ENCODE measurements at places on chromosomes 7 and 10.

GRCh38 chr7:150476285-150476684 lies 25.9 kb downstream of the GIMAP8 start:
- no peak for DNase-seq

DNA sequence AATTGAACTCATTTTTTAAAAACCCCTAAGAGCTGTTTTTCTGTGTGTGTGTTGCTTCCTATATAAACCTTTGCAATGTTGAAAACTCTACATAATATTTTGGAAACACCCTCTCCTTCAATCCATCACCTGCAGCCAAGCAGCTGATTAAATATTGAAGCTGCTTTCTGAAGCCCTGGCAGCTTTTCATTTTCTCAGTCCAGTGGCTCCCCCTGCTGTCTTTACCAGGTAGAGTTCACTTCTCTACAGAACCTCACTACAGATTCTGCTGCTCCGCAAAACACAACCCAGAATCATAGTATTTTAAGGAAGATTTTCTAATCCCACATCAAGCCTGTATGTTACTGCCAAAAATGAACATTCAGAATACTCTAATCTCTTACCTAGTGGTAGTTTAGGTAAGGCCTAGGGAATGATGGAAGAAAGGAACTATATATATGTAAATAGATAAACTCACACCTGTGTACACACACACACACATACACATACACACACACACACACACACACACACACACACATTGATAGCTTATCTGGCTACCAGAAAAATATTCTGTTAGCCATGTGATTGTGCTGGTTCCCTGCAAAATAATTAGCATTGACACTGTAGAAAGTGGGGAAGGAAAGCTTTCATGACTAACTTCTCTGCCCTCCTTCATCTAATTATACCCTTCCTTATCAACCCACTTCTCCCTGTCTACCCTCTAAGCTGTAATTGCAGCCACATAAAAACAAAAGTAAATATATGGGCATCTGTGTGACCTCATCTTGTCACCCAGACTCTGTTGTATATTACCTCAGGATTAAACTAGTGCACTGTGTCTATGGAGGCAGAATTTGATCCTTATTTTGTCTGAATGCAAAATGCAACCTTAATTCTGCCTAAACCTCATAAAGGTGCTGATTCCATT lies 229.5 kb upstream of the FZD1 start:
- no peak for DNase-seq

DNA sequence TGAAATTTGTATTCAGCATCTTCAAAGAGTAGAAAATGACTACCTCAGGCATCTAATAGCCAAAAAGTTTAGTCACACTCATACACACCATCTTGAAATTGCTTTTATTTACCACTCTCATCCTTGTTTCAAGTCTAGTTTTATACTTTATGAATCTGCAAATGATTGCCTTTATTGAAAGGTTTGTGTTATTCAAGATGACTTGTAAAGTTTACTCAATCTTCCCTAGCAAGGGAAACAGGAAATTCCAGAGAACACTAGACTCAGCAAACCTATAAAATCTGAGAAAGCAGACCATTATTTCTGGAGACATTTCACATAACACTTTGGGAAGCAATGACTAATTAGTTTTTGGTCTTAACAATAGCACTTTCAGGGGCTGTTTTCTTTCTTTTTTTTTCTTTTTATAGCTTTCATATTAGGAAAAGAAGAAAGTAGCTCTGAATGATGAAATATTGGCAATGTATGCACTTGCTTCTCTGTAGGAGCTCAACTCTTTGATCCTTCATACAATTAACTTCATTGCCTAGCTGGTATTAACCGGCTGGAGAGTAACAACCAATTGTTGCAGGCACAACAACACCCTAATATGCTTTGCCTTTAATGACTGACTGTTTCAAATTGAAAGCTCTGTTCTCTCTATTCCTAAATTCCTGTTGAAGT lies 68.9 kb upstream of the HDAC9 start:
- no peak for DNase-seq

GRCh38 chr7:98395481-98395880 lies 5.4 kb downstream of the BAIAP2L1 start:
- no peak for DNase-seq

DNA sequence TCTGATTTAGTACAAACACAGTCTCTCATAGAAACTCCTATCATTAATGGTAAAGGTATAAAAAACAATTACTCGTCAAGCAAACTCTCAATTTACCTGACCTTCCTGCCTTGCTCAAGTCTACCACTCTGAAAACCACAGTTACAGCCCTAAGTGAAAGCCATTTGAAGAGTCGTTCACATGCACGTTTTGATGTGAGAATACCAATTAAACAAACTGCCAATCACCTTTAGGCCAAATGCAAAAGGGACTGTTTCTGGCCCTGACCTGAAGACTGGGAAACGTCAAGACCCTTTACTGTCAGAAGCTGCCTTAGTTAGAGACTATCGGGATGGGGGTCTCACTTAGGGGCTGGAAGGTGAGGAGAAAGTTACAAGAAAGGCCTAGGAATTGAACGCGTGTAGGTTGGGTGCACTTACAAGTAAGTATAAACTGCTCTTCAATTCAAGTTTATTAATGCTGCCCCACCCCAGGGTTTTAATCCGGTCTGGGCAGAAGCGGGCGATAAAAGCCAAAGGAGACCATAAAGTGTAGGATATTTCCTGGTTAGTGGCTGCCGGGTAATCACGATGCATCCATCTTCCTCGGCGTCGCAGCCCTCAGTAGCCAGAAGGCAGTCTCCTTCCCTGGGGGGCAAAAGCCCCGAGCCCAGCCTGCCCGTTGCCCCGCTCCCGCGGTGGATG lies 935 bp downstream of the TM9SF3 start:
- no peak for DNase-seq

DNA sequence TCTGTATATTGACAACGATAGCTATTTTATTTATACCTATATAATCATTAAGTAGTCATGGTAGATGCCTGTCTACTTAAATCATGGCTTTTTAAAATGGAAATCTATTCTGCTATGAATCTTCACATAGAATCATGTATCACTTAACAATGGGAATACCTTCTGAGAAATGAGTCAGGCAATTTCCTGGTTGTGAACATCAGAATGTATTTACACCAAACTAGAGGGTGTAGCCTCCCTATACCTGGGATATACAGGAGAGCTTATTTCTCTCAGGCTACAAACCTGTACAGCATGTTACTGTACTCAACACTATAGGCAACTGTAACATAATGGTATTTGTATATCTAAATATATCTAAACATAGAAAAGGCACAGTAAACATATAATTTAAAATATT lies 502.3 kb downstream of the ZWINT start:
- no peak for DNase-seq

DNA sequence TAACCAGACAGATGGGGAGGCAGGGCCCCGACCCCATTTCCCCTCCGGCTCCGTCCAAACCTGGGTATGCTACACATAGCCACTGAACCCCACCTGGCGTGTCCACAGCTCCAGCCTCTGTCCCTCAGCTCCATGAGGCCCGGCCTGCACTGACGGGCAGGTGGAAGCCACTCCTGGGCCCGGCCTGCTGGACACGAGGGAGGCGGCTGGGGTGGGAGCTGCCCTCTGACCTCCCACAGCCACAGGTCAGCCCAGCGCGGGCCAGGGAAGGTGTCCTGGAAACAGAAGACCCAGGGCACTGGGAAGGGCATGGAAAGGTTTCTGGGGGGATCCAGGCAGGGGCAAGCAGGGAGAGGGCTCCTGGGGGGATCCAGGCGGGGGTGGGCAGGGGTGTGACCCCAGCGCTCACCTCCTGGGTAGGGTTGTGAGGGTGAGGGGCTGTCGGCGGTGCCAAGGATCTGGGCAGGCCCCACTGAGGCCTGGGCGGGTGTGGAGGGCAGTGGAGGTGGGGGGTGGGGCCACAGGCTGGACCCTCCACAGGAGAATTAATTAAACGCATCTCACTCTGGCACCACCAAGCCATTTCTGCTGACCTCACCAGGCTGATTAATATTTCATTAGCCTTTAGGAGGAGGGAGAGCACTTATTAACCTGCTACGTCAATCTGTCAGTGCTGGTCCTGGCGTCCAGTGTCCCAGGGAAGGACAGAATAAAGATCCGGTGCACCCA lies 108.9 kb downstream of the UNCX start:
- no peak for DNase-seq

GRCh38 chr7:154750353-154750801 lies 252.5 kb downstream of the PAXIP1 start:
- DNase-seq: no peak

GRCh38 chr10:97532935-97533671 lies 34.4 kb downstream of the UBTD1 start:
- no peak for DNase-seq

DNA sequence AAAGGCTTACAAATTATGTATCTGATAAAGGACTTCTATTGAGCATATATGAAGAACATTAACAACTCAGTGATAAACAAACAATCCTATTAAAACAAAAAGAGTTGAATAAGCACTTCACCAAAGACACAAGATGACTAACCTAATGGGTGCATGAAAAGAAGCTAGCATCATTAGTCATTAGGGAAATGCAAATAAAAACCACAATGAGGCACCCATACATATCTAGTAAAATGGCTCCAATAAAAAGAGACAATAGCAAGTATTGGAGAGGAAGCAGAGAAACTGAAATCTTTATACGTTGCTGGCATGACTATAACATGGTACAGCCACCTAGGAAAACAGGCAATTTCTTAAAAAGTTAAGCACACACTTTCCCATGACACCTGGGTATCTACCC lies 77.6 kb upstream of the ZMIZ1 start:
- no peak for DNase-seq

DNA sequence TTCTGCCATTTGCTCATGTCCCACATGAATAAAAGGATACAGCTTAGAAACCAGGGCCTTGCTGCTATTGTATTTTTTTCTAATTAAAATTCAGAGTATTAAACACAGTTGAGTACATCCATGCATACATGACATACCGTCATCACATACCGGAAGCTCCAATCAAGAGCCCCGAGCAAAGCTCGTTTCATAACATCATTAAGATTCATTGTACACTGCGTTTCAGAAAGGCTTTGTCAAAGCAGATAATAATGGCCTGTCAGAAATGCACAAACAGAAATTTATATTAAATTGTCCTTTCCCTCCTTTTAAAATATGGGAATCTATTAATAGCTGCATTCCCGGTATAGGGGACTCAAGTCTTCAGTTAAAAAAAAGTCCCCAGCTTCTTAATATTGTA lies 103.4 kb downstream of the PRTFDC1 start:
- DNase-seq: no peak

GRCh38 chr7:138852469-138852868 lies 54.5 kb upstream of the ATP6V0A4 start:
- DNase-seq: no peak

DNA sequence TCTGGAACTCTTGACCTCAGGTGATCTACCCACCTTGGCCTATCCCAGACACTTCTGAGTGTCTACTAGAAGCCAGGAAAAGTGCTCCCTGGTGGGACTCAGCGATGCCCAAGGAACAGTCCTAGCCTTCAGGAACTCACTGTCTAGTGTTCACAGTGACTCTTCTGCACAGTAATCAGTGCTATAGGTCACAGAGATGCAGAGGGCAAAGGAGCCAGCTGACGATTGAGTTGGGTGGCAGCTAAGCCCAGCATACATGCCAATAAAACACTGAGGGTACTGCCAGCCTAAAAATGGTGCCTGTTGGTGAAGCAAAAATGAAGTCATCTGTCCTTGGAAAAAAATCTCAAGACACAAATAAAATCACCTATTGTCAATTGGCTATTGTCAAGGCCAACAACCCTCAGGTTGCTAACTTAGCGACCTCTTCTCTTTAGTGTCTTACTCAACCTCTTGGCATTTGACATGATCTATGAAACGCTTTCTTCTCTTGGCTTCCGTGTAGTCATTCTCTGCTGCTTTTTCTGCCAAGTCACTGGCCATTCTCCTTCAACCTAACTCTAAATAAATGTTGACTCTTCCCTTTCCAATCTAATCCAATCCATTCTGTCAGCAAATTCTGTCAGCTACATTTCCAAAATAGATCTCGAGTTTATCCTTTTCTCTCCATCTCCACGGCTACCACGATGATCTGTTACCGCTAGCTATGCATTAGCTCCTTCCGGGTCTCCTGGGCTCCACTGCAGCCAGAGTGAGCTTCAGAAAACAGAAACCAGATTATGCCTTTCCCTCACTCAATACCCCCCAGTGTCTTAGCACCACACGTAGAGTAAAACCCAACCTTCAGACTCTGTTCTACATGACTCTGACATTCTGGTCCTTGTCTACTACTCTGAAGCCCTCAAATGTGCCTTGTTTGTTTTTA lies 99.2 kb downstream of the ATXN7L1 start:
- no peak for DNase-seq

- no peak for DNase-seq
These were observed 239.9 kb downstream of the CELF2 start for GRCh38 chr10:11257440-11258090.

DNA sequence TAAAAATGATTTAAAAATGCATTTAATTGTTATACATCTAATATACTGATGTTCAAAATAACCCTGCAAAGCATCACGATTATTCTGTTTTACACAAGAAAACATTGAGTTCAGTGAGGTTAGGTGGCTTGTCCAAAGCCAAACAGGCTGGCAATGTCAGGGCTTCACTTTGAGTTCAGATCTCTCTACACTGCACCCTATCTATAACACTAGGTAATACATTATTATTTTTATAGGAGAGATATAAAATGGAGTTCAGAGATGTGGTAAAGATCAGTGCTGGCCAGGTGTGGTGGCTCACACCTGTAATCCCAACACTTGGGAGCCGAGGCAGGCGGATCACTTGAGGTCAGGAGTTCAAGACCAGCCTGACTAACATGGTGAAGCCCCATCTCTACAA lies 165.9 kb upstream of the MYO3A start:
- DNase-seq: no peak

DNA sequence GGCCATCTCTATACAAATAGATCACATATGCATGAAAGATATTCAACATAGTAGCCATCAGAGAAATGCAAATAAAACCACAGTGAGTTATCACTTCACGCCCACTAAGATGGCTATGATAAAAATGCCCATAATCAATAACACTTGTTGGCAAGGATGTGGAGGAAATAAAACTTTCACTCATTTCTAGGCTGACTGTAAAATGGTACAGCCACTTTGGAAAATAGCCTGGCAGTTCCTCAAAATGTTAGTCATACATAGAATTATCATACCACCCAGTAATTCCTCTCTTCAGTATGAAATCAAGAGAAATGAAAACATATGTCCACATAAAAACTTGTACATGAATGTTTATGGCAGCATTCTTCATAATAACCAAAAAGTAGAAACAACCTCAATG lies 324.9 kb downstream of the LRRTM3 start:
- no peak for DNase-seq

- DNase-seq: no peak
These were observed 39.6 kb downstream of the GPRIN2 start for GRCh38 chr10:46516660-46517416.

DNA sequence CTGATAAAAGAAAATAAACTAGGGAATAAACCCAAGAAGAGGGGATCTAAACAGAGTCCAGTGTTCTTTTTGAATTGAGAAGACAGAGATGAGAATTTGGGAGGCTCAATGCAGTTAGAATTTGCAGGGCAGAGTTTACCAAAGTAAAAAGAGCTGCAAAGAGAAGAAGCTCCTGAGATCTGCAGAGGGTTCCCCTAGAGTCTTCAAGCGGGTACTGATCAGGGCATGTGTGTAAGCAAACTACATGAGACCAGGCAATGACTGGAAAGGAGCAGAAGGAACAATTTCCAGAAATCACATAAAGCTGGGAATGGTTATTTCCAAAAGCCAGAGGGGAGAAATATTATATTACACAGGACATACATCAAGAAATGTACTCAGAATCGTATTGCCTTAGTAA lies 58.1 kb upstream of the TES start:
- no peak for DNase-seq

- DNase-seq: no peak
These were observed 13.9 kb downstream of the PAX2 start for GRCh38 chr10:100759331-100759730.

- no peak for DNase-seq
These were observed 216.9 kb downstream of the C7orf25 start for GRCh38 chr7:42694894-42695507.

All from esophagus squamous epithelium (tissue), 5 donors.